ENCODE measurements at places on chromosomes 1 and 21. TPM values are rescaled to one million over a fixed set of nuclear protein-coding genes. Genes with fewer than 3 reads are reported as not detected.

ATP13A2 gene
- total RNA-seq: 72.8 TPM

CORT gene
- 0.50 TPM for total RNA-seq

LCE2C gene
- total RNA-seq: not detected

LCE6A gene
- total RNA-seq: not detected

GRCh38 chr1:38834937-38835827 is 24.4 kb downstream of the RRAGC start:
- peak; percentile 46 for DNase-seq

DNA sequence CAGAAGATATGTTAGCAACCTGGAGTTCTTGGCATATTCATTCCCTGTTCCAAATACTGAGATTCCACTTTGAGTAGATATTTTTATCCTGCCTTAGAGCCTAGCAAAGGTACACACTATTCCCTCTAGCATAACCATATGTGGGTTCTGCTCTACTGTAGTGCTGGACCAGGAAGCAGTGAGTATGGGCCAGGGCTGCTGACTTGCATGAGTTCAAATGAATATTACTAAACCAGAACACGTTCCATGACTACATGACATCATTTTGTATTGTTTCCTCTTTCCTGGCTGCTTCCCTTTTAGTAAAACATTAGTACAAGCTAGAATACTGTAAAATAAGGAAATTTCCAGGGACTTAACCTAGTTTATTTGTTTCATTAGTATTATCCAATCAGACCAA is 41.1 kb downstream of the TNFSF18 start:
- DNase-seq: no peak

GRCh38 chr1:23562137-23562876 is 3.0 kb upstream of the ID3 start:
- DNase-seq: no peak

DNA sequence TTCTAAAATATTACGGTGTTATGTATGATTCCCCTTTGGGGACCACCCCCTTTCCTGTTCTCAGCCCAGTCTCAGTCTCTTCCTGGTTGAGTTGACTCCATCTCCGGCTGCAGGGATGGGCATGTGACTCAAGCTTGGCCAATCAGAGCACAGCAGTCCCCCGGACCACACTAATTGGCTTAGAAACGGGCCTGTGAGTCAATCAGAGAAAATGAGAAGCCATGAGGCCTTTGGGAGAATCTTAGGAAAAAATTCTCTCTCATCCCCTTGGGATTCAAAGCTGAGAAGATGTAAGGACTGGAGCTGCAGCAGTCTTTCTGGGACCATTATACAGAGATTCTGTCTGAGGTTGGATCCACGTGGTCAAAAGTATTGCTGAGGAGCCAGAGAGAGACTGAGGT is 10.7 kb upstream of the FHAD1 start:
- no peak for DNase-seq

DNA sequence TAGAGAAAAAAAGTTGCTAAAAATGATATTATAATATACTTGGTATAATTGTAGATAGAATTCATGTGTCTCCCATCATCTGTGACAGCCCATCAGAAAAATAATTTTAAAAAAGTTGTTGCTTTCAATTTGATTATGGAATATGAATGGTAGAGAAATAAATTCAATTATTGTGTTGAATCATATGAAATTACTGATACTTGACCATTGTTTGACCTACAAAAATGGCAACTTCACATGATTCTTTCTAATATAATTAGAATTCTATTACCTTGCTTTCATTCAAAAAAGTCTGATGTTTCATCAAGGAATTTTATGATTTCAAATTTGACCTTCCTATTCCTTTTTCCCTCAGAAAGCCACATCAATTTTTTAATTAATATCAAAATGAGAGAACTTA is 11.5 kb downstream of the ESRRG start:
- no peak for DNase-seq

DNA sequence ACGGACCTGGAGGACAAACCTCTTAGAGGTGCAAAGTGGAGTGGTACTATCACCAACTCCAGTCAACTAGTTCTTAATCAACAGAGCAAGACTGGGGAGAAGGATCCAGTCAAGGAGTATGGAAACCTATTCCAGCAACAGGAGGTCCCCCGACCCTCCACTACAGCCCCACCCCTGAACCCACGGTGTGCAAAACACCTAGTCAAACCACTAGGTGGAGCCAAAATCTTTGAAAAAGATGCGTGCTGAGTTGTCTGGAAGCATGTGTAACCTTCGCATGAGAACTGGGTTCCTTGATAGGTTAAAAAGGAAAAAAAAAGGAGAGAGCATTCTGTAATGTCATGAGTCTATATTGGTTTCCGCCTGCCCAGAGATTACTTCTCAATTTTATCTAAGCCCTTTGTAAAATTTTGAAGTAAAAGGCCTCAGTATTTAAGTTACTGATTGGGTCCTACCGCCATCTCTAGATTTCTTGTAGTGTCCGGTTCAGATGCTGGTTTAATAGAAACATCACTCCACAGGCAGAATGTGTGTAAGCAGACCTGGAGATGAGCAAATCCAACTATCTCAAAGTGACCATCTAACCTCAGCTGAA is 81.9 kb upstream of the HAO2 start:
- DNase-seq: no peak

DNA sequence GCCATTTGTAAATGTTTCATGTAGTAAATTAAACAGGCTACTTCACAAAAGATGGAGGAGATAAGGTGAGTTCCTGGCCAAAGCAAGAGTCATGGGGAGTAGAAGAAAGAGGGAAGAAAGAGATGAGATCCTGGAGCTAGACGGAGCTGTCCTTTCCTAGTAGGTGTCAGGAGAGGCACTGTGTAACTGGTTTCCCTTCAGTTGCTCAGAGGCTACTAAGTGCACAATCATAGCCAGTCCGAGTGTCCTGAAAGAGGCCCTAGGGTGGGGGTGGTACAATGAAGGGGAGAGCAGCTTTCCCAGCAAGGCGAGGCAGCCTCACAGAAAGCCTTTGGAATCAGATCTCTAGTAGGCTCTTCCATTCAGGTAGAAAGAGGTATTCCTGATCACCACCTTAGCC is 390.9 kb downstream of the KCNH1 start:
- DNase-seq: no peak

DNA sequence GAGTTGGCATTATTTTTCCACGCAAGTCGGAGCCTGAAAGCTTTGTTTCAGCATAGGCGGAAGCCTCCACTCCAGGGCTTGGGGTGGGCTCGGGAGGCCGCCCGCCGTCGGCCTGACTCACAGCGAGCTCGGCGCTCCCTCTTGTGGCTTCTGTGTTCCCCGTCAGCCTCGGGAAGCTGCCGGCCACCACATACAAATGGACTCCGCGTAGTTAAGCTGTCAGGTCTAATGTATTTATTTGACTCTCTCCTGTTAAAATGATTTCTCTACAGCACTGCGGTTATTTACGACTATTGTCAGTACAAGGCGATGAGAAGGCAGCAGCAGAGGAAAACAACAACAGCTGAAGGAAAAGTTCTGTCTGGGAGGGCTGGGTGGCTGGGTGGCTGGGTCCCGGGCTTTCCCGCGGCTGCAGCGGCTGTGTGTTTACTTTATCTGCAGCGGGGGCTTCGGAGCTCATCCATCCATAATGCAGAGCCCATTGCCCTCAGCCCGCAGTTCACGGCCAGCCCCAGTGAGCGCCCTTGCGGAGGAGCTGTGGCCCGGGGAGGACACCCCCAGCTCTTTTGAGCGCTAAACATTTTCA is 375.7 kb upstream of the CAMK1G start:
- DNase-seq: no peak

DNA sequence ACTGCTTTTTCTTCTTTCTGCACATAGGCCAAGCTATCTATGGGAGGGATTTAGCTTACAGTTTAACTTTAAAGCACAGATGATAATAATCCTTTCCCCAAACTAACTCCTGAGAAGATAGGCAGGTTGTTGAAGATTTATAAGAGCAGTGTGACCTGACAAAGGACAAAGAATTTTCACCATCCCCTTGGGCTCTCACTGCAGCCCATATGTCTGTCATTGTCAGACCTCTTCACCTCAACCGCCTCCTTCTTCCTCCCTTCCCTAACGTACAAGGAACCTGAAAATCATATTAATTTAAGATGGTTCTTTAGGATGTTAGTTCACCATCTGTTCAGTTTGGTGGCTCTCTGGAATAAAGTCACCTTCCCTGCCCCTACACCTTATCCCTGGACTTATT is 5.0 kb downstream of the RNU1-2 start:
- DNase-seq: no peak

All from activated CD4-positive, alpha-beta memory T cell treated with anti-CD3 and anti-CD28 coated beads, Interleukin-2, amount 10 ng/mL, durations not matched to agents 7 days and 5 days (primary cell).